ENCODE measurements at places on chromosomes 13 and 19. TPM values are rescaled to one million over a fixed set of nuclear protein-coding genes. Genes with fewer than 3 reads are reported as not detected.
A peak's percentile ranks its signal among the peaks of the same experiment; 100 is the strongest.

TINCR gene
- total RNA-seq, result not detected

DNA sequence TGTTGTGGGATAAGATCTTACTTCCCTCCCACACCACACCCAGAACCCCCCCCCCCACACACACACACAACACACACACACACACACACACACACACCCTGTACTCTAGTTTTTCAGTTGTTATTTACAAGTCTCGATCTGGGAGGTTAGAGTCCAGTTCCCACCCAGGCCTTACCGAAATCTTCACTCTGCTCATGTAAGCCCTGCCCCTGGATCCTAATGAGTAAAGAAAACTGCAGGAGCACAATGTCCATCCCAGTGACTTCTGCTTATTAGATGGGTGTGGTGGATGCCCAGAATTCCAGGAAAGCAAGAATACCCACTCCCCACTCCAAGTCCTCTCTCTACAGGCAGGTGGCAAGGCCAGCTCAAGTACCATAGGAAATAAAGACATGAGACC lies 23.0 kb downstream of the STARD13 start:
- no peak for DNase-seq

DNA sequence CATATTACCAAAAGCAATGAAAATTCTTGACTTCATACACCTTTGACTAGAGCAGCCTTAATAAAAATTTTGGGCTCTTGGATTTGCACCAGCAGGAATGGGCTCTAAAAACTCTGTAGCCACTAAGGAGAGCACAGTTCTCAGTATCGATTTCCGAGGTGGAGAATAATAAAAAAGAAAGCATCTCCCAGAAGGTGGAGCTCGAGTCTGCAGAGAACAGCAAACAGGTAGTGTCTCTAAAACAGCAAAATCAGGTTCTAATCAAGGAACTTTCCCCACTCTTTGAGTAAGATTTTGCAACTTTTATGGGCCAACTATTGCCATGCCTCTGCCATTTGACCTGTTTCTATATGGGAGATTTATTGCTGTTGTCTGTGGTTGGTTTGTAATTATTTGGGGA lies 258.7 kb upstream of the GPC6 start:
- DNase-seq, result no peak

LIG4 gene
- 10.6 TPM for total RNA-seq

PLVAP gene
- 30.7 TPM for total RNA-seq

GRCh38 chr13:65725006-65725405 lies 1505.1 kb downstream of the PCDH9 start:
- DNase-seq, result no peak

DNA sequence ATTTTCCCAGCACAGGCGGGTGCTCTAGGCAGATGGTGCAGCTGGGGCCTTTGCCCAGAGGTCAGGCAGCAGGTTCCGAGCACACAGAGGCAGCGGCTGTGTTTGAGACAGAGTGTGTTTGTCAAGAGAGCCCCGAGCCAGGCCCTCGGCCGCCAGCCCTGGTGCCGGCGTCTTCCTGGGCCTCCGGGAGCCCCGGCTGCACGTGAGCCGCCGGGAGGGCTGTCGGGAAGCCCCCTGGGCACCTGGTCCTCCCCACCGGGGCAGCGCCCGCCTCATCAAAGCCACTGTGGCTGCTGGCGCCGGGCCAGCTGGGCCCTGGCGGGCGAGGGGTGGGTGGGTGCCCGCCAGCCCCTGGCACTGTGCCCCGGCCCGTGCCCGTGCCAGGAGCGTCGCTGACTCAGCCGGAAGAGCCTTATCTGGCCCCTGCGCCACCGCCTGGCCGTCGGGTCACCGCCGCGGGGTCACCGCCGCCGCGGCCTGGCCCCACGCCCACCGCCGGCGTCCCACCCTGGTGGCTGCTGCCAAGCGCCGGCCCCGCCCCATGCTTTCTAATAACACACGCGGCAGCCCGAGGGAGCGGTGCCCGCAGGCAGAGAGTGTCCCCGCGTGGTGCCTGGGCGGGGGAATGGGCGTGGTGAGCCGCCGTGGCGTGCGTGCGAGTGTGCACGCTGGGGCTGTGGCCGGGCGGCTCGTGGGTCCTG lies 14.9 kb downstream of the ARID3A start:
- DNase-seq, result peak; percentile 84

DNA sequence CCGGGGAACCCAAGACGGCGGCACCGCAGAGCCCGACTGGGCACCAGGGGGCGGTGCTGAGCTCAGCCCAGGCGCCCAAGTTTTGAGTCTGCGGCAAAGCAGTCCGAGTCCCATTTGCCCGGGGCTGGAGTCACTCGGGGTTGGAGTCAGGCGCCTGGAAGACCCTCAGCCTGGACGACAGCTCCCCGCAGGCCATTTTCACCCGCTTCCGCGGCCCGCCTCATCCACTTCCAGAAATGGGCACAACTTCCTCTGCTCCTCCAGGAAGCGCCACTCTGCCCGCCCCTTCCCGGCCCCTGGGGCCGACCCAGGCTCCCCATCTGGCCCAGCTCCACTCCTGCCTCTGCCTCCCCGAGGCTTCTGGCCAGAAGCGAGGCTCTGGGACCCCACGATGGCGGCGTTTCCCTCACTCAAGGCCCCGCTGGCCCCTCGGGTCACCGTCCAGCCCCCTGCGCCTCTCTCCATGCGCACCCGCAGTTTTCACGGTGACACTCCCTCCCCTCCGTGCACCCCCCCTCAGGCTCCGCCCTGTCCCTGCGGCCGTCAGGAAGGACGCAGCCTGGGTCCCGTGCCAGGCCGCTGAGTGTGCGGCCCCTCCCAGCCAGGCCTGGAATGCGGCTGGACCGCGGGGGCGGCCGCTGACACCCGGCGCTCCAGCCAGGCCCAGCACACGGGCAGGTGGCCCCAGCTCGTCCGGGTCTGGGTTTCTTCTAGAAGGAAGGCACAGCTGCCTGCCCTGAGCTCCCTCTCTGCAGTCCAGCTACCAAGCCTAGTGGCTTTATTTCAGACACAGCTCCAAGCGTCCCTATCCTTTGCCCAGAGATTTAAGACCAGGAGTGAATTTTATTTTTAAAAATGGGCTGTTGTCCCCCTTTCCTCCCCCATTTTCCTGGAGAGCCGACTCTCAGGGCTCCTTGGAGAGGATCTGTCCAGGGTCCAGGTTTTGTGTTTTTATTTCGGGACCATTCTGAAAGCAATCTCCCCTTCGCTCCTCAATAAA lies 4.7 kb downstream of the SERTAD1 start:
- DNase-seq, result peak; percentile 97

CEACAM7 gene
- 0.26 TPM for total RNA-seq

DNA sequence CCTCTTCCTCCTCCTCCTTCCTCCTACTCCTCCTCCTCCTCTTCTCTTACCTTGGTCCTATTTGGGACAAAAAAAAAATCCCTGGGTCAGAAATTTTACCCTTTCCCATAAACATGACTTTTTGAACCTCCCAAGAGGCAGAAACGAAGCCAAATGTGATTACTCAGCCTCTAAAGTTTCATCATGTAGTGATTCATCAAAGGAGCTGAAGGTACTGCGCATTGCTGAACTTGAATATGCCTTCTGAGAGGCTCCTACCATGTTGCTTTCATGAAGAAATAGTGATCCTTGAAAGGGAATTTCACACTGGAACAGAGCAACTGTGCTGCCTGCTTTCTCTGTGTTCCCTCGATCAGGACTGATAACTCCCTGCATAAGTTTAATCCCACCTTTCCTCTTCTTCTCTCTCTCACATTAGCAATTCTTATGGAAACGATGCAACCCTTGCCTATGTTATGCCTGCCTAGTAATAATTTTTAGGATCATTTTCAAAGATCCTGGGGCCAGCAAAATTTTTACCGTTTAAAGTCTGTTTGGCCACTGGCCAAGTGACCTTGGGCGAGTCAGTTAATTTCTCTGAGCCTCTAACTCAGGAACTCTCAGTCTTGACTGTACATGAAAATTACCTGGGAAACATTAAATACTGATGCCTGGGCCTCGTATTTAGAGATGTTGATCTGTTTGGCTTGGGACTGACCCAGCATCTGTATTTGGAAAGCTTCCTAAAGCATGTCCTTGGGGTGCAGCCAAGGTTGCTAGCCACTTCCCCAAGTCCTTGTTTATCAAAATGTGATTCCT lies 149.5 kb downstream of the DCT start:
- no peak for DNase-seq

Measured in heart left ventricle (tissue), 16 donors.